ENCODE measurements at places on chromosomes 7 and 10. TPM values are rescaled to one million over a fixed set of nuclear protein-coding genes. Genes with fewer than 3 reads are reported as not detected.

Gene MPP7
- total RNA-seq = 0.43 TPM

Gene ZNF33B
- 7.1 TPM for total RNA-seq

Gene MLXIPL
- total RNA-seq = not detected

Gene FGFBP3
- total RNA-seq = 2.7 TPM

Gene SFRP4
- not detected for total RNA-seq

Gene TCAF2
- 34.7 TPM for total RNA-seq

Gene C10orf62
- total RNA-seq = not detected

Gene CCZ1
- 124 TPM for total RNA-seq

Gene PPP1R9A
- total RNA-seq = not detected

Gene TMEM236
- total RNA-seq = 0.05 TPM

Gene TMEM225B
- total RNA-seq = 0.61 TPM

Gene TSPAN13
- 1.1 TPM for total RNA-seq

Gene ARPC1B
- total RNA-seq = 248 TPM

Gene CHAT
- 0.24 TPM for total RNA-seq

Gene ICA1
- 0.62 TPM for total RNA-seq

Gene FEZF1
- total RNA-seq = not detected

Gene MEOX2
- total RNA-seq = not detected

Gene TBXAS1
- total RNA-seq = 1.8 TPM

Gene CCL24
- not detected for total RNA-seq

Gene A1CF
- not detected for total RNA-seq

Gene PALD1
- total RNA-seq = 2.1 TPM

Gene HOXA10
- not detected for total RNA-seq

Gene GPER1
- not detected for total RNA-seq

Gene NYAP1
- 0.49 TPM for total RNA-seq

Gene RAMP3
- total RNA-seq = not detected

Gene EN2
- not detected for total RNA-seq

Gene MOGAT3
- not detected for total RNA-seq

Gene ASB15
- total RNA-seq = not detected

Gene ABCC2
- 1.3 TPM for total RNA-seq

Gene NKX2-3
- total RNA-seq = not detected

Gene VWDE
- 1.9 TPM for total RNA-seq

Gene ARMC3
- not detected for total RNA-seq

Gene ITIH5
- total RNA-seq = not detected

Gene ABCB1
- total RNA-seq = 1.4 TPM

Gene ADCY1
- 1.5 TPM for total RNA-seq

Gene PLXNA4
- 0.70 TPM for total RNA-seq

Gene ZKSCAN5
- 7.2 TPM for total RNA-seq

Gene VIPR2
- total RNA-seq = 1.7 TPM

Gene GSAP
- total RNA-seq = 2.8 TPM

Gene NOS3
- 15.7 TPM for total RNA-seq

Gene TMEM184A
- not detected for total RNA-seq

Gene C10orf53
- not detected for total RNA-seq

Gene SNX13
- total RNA-seq = 23.7 TPM

Gene OR2A25
- not detected for total RNA-seq

Gene CPN1
- not detected for total RNA-seq

Gene OGDHL
- 0.89 TPM for total RNA-seq

Gene UNC5B
- 0.02 TPM for total RNA-seq

Gene SAMD9
- 8.6 TPM for total RNA-seq

Gene PRKAG2
- 15.5 TPM for total RNA-seq

Gene ZNF92
- total RNA-seq = 15.0 TPM

Gene PON3
- total RNA-seq = not detected

Gene LAMB1
- not detected for total RNA-seq

Gene PPP1R17
- total RNA-seq = not detected

Gene RBP4
- total RNA-seq = not detected

Gene PHYHIPL
- not detected for total RNA-seq

All from activated CD4-positive, alpha-beta T cell treated with anti-CD3 and anti-CD28 coated beads, Interleukin-2, amount 10 ng/mL, durations not matched to agents 24 days and 14 days (primary cell).